ENCODE measurements at places on chromosomes 1 and 21.

DNA sequence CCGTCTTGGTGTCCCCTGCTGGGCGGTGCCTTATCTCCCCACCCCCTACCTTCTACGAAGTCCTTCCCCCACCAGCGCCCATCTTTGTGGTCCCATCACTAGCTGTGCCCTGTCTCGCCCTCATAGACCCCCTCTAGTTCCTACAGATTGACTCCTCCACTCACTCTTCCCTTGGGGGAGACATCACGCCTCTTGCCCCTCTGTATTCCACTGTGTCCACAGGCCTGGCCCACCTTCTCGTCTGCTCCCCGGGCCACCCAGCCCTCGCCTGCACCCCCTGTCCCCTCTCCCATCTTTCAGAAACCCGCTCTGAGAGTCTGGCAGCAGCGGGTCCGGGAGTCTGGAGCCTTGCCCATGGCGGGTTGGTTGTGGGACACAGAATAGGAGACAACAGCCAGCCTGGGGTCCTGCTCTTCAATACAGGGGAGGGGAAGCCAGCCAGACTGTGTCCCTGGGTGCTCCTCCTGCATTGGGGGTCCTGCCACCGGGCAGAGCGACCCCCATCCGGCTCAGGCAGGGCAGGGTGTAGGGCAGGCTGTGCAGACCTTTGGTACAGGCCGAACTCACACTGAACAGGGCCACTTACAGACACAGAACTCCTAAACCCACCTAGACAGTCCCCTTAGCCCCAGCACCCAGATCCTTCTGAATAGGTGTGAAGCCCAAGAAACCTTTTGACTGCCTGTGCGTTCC, 1.1 kb downstream of the RNF187 start:
- DNase-seq: no peak

- DNase-seq: no peak
Measured at GRCh38 chr1:193569096-193569982, 382.9 kb upstream of the B3GALT2 start.

DNA sequence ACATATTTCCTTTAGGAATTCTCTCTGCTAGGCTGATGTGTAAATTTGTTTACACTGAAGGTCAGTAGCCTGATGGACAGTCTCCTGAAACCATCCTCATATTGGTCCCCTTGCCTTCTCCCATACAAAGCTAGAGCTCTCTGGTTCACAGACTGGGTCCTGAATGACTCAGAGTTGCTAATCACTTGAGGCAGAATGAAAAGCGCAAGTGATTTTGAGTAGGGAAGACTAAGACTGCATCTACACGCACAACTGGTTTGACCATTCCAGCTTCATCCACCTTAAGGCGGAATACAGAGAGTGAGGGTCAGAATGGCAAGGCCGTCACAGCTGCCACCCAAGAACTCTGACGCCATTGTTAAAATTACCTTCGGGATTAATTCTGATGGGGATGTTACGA, 70.2 kb upstream of the KIF26B start:
- no peak for DNase-seq

DNA sequence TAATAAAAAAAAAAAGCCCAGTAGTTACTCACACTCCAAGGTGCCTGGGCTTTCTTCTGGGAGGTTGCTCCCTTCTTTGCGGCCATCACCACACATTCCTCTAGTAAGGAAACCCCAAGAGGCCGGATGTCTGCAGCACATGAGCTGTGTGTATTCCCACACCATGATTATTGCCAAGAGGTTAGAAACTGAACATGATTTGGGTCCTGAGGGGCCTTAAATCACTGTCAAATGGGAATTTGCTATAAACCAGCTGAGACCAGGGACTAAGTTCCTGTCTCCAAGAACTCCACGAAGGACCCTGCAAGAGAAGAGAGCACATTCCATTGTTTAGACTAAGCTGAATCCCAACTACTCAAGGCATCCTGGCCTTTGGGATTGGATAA, 85.3 kb upstream of the SSX2IP start:
- no peak for DNase-seq

GRCh38 chr1:88678405-88678804, 5.7 kb upstream of the PKN2 start:
- DNase-seq: no peak

DNA sequence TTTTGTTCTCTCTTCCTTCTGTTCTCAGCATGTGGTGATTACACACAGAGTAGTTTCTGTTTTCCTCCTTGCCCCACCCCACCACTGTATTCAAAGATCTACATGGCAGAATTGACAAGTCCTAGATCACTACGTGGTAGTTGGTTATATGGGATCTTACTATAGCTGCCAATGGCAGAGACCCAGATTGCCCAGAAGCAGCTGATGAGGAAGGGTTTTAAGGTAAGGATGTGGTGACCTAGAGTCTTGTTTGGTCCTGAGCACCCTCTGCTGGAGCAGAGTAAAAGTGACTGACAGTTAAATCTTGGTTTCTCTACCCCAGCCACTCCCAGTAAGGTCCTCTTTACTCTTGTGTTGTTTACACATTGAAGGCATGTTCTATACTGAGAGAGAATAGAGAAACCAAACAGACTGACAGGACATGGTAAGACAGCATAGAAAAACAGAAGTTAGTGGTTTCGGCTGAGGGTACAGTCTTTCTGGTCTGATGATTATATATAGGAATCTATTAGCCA, 22.8 kb upstream of the STRIP1 start:
- peak; percentile 28 for DNase-seq

DNA sequence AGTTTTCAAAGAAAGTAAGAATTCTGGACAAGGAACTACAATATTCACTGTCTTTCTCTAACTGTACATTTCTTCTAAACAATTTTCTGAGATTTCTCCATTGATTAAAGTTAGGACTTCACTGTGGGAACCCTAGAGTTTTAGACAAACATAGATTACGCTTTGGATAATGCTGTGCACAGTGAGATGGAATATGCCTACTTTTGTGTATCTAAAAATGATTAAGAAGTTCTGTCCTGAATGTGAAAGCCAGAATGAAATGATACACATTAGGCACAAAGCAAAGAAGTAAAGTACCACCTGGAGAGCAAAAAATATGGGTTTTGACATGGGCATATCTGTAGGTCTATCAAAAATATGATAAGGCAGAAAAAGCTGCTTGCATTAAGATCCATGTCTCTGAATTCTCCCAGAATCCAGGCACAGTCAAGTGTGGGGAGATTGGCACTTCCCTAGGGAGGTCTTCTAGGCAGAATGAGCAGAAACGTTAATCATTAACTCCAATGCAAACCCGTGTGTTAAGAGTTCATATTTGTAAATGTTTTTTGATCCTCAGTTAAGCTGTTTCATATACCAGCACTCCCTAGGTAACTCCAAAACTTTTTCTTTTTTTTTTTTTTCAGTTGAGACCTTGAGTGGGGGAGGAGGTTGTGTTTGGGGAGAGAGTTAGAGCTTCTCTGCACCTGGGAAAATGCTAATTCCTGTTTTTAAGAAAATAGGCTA, 467.1 kb downstream of the LMO4 start:
- peak; percentile 18 for DNase-seq

GRCh38 chr1:201459775-201460174, 9.2 kb downstream of the PHLDA3 start:
- DNase-seq: no peak

GRCh38 chr1:227779685-227780084, 35.8 kb upstream of the PRSS38 start:
- no peak for DNase-seq

DNA sequence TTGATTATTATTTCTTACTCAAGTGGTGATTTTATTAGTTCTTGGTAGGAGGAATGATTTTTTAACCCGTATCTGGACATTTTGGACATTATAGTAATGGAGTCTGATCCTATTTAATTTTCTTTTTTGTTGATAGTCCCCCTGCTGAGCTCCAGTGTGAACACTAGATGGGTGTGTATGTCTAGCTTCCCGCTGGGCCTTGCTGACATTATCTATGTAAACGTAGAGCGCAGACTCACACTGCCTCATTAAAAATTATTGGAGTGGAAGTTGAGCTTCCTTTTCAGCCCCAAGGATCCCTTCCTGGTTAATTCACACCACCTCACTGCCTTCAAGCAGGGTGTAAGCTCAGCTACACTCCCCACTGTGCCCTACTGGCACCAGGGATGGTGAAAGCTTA, 467.6 kb upstream of the PKN2 start:
- no peak for DNase-seq

- DNase-seq: no peak
Measured at GRCh38 chr1:33918368-33918767, 54.5 kb downstream of the HMGB4 start.

DNA sequence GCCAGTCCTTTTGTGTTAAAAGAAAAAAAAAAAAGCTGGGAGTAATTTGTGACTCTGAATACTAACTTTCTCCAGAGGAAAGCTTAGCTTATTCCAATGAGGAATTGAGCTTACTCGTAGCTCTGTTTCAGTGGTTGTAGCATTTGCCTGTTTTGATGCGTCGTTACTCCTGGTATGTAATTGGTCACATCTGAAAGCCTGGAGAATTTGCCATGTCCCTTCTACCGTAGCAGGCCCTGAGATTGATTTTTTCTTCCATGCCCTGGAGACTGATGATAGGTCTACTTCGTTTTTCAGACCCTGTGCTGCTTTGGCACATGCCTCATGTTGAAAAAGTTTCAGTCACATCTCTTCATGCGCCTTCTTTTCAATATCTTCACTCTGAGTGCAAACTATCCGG, 1103.0 kb downstream of the PLA2G4A start:
- DNase-seq: no peak

- no peak for DNase-seq
Measured at GRCh38 chr1:61165402-61165801, 83.0 kb downstream of the NFIA start.

- DNase-seq: no peak
Measured at GRCh38 chr1:62426237-62426636, 10.6 kb upstream of the USP1 start.

- no peak for DNase-seq
Measured at GRCh38 chr1:240415532-240415931, 196.4 kb downstream of the GREM2 start.

GRCh38 chr1:167584581-167584980, 31.0 kb upstream of the CREG1 start:
- DNase-seq: no peak

DNA sequence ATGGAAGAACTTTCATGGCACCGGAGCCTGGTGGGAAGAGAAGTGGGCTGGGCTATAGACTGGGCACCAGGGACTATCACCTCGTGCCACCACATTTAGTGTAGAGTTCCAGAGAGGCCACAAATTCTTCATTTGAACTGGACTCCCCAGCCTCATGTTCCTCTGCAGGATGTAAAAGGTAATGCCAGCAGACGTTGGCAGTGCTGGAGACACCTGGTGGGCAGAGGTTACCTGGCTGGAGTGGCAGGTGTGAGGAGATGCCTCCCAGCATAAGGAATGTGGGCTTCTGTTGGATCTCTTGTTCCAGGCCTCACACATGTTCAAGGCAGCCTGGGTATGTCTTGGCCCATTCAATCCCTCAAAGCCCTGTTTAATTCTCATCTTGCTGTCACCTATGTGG, 35.2 kb downstream of the TEX35 start:
- DNase-seq: no peak

DNA sequence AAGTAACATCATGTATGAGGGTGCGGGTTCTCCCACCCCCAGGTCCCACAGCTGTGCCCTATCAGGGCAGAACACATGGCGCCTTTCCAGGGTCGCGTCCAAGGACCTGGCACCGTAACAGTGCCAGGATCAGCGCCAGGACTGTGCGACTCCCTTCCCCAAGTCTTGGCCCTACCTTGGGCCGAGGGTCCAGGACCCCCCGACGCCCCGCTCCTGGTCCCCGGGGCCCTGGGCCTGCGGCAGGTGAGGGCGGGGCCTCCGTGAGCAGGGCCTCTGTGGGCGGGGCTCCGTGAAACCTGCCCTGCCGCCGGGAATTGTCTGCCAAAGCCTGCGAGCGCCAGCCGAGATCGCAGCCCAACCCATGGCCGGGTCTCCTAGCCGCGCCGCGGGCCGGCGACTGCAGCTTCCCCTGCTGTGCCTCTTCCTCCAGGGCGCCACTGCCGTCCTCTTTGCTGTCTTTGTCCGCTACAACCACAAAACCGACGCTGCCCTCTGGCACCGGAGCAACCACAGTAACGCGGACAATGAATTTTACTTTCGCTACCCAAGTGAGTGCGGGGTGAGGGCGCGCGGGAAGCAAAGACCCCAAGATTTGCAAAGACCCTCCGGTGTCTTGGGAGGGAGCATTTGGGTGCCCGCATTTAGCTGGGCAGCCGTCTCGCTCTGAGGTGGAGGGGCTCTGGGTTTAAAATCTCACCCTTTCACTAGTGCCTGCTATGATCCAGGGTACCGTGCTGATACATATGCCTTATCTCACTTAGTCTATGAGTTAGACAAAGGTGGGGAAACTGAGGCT, at the start of gene RHBG:
RHBG (plus strand) TSS at position 323 of the 796 bp plus-strand sequence; CDS start at position 362, 39 bp downstream.
- DNase-seq: no peak

GRCh38 chr1:13813398-13814012, 113.5 kb downstream of the PRDM2 start:
- peak; percentile 41 for DNase-seq

DNA sequence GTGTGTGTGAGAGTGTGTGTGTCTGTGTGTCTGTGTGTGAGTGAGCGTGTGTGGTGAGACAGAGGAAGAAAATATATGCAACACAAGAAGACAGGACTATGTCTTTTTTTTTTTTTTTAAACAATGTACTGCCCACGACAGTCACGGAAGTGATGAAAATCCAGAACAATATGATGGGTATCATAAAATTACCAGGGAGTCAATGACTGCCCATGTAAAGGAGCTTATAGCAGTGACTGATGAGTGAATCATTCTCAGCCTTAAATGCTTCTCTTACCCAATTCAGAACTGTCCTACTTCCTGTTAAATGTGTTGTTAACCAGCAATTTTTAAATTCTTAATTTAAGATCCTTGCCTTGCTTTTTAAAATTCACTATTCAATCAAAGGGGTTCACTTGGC, 46.6 kb downstream of the RGS7 start:
- no peak for DNase-seq

- no peak for DNase-seq
Measured at GRCh38 chr1:100921110-100921706, 25.3 kb downstream of the SLC30A7 start.

- no peak for DNase-seq
Measured at GRCh38 chr1:118183586-118183985, 1.4 kb downstream of the SPAG17 start.

- DNase-seq: peak; percentile 87
Measured at GRCh38 chr1:38012363-38013226, at the start of gene UTP11. Gene UTP11 (plus strand): TSS chr1:38012734. CDS start chr1:38012803, 69 bp downstream.

DNA sequence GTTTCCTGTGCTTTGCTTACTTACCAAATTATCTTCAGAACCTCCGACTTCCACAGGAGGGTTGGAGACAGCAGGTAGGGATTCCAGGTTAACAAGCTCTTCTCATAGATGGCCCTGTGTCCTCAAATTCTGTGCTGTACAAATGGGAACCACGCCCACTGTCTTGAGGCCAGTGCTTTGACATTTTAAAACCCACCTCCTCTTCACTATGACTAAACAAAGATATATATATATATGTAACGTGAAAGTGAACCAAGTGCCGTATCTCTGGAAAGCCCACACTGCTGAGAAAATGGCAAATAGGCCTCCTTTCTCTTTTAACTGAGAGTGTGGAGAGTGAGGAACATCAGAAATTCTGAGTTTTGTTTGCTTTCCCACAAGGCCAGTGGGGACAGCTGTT, 99.6 kb downstream of the ZBTB18 start:
- no peak for DNase-seq
